Activated CD4-positive, alpha-beta T cell treated with anti-CD3 and anti-CD28 coated beads, Interleukin-2, amount 50 U/mL, for 24 hours (primary cell): ENCODE measurements at places on chromosomes 6 and 20.

DNA sequence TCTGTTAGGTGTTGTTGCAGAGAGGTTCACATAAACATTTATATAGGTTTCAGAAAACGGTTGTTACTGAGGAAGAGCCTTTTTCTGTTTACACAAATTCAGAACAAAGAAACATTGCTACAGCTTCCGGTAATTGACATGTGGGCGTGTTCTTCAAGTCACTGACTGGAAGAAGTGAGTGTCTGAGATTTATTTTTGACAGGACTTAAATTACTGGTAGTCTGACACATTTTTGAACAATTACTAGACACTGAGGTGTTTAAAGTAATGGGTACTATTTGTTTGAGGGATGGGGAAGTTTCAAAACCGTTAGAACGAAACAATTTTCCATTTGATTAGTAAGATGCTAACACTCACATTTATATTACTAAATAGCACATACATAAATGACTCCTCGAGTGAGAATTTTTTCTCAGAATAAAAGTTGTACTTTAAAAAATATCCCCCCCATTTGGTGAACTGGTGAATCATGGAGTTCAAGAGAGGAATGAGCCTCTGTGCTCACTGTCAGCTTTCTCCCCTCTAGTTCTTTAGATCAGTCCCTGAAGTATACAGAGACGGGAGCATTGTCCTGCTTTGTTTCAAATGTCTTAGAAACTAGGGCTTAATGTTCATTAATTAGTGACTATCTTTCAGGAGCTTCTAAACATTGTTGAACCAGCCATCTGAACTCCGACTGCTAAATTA is 98.7 kb downstream of the TSHZ2 start:
- DNase-seq, result no peak

DNA sequence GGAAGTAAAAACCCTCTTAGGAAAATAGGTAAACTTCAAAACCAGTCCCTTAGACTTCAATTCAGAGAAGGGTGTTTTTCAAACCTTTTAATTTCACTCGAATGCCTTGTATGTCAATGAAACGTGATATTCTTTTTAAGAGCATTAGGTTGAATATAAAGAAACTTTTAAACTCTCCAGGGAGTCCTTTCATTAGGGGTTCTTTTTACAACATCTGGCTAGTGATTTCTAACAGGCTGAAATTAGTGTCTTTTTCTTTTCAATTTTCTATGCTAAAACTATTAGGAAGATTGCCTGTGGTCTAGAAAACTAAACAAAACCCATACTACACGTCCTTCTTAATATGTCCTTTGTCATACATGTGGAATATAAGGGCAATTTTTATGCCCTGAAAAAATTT is 569.7 kb upstream of the CITED2 start:
- no peak for DNase-seq

DNA sequence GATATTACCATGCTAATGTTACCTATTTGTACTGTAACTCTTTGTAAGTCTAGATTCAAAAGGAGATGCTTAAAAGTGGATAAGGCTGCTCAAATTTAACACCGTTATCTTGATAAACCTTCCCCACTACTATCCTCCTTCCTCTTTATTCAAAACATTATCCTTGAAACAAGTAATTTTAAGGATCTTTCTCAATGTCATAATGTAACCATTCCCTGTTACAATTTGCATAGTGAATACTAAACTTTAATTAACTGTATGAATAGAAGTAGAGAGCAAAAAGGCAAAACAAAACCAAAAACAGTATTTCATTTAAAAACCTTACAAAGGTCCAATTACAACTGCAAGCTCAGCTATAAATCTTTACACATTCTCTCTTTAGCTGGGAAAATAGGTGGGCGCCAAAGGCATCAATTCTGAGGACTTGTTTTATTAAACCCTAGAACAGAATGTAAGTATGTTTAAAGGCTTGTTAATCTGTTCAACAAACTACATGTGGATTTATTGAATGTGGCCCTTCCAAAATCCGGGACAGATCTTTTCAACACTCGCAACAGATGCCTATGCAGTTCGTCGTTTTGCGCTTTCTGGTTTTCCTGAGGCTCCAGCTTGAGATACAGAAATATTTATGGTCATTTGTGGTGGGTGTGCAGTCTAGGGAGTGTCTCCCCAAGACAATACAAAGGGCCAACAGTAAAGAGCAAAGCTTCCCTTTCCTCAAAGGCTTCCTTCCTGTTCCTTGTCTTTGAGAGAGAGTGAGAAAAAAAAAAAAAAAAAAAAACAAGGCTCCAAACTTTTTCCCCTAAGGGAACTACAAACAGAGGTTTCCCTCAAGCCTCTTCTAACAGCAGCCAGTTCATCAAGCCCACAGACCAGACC is 15.1 kb downstream of the KIF13A start:
- no peak for DNase-seq

DNA sequence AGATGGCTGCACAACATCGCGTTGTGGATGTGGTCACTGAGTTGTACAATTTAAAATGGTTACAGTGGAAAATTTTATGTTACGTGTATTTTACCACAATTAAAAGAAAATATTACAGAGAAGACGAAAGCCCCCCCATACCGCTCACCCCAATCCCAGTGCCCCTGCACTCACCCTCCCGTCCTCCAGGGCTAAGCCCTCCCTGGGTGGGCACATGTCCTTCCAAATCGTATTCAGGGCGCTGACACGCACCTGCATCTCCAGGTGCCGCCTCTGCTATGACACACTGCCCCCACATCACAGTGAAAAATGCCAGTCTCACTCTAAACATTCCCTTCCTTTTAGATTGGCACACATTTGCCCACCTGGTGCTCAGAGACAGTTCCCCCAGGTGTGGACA is 49.4 kb downstream of the PSMG4 start:
- no peak for DNase-seq

GRCh38 chr6:140566781-140567277 is 1192.4 kb upstream of the CITED2 start:
- DNase-seq, result no peak
